Stimulated activated CD8-positive, alpha-beta memory T cell treated with anti-CD3 and anti-CD28 coated beads, Interleukin-4, amount 100 ng/mL, for 1 hour (primary cell): ENCODE measurements at places on chromosomes 6 and 20.

GRCh38 chr20:825710-826421 lies 7.6 kb upstream of the FAM110A start:
- no peak for DNase-seq

DNA sequence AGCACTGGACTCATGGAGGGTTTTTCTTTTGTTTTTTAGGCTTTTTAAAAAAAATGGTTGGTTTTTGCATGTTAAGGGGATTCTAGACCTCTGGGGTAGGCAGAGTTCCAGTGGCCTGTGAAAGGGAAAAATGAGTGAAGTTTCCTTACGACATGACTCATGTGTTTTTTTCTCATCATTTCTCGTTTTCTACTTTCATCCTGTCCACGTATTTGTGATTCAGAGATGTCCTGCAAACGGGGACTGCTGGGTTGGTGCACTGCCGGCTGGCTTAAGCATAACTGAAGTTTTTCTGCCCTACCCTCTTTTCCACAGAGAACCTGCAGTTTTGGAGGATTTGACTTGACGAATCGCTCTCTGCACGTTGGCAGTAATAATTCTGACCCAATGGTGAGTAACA lies 182.3 kb downstream of the SASH1 start:
- no peak for DNase-seq

DNA sequence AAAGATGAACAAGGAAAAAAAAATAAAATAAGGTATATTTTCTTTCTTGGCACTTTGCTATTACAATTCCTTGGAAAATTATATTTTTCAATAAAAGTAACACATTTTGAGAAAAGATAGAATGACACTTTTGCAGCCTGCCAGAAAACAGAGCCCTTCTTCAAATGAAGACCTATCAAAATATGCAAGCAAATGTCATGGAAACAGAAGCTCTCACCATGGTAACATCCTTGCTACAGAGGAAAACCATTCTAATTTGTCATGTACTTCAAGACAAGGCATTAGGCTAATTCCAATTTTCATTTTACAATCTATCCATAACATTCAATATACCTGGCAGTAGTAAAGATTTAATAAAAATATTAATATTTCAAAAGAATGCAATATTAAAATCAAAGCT lies 177.9 kb downstream of the RNGTT start:
- no peak for DNase-seq

DNA sequence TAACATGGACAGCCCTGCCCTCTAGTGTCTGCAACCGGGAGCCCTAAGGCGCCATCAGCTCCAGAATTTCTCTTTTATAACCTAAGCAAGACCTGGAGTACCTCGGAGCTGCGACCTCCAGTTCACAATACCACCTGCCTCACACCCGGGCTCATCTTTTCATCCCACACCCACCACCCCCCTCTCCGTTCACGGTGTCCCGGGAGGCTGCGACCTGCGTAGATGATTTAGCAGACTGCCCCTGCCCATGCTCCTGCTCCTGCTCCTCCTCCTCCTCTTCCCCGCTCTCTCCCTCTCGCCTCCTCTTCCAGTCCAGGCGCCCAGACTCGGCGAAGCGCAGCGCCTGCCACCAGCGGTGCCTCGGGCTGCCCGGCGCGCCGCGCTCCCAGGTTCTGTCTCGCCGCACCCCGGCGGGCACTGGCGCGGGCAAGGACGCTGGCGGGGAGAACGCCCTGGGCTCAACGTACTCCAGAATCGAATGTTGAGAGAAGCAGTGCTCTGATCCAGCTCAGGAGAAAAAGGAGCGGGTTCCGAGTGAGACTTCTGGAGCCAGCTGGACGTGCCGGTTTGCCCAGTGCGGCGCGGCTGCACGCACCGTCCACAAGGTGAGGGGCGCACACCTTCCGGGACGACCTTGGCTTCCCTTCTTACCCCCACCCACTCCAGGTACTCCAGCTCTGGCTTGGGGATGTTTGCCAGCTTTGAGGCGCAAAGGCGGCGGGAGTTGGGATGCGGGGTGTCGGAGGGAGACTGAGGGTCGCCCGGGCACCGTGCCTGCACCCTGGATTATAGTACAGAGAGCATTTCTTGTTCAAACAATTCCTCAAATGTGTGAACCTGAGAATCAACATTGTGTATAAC lies at the start of gene HTR1E:
Gene HTR1E, plus strand, starts transcription at position 310 of the 861 bp plus-strand sequence. CDS start 77,807 bp downstream, outside the sequence.
- DNase-seq, result no peak

GRCh38 chr6:181049-181654 lies 111.1 kb upstream of the DUSP22 start:
- DNase-seq, result no peak

DNA sequence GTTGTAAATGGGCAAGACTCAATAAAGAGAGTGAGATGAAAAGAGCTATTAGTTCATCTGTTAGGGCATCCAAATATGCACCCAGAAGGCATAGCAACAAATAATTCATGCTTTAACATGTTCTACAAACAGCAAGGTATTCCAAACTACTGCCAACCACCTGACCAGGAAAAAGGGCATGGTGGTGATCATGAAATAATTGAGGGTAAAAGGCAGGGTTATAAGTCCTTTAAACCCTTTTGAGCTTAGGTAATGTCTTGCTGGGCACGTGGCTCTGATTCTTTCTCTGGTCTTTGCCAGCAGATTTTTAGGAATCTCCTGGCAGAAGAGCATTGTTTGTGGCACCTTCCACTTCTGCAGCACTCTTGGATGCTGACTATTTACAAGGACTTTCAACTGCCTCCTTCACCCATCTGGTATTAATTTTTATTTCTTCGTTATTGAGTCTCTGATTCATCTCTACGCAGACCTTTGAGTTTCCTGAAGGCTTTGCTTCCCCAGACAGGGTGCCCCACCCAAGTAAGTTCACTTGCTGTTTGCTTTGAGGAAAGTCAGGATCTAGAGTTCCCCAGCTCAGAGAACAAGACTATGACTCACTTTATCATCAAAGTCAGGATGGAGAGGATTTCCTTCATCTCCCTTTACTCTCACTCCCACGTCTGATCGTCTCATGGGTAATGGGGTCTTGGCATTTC lies 83.4 kb upstream of the NEDD9 start:
- no peak for DNase-seq

- DNase-seq, result no peak
Observed at GRCh38 chr6:103862297-103862696, 997.4 kb downstream of the HACE1 start.

DNA sequence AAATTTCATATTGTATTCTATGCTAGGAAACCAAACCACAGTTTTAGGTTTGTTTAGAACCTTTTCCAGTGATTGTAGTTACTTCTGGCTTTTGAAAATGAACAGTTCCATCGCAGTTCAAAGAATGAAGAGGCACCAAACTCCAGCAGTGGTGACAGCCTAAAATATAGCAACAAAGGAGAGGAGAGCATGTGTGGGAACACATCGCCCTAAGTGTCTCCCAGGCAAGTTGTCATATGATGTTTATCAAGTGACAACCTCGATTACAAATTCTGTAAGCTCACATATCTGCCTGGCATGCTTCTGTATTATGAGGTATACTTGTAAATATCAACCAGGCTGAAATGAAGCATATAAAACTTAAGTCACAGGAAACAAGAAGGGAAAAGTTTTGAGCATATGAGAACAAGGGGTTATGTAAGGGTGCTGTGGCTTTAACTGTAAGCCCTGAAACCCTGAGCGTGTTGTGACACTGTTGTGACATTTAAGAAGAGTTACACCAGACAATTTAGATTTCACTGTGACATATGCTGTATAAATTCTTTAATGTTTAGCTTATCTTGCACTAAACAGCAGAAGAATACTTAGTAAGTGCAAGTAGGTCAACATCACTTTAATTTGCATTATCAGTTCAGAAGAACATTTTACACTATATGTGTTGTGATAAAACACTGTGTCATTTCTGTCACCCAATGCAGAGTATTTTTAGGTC lies 29.1 kb upstream of the FBXL4 start:
- no peak for DNase-seq

DNA sequence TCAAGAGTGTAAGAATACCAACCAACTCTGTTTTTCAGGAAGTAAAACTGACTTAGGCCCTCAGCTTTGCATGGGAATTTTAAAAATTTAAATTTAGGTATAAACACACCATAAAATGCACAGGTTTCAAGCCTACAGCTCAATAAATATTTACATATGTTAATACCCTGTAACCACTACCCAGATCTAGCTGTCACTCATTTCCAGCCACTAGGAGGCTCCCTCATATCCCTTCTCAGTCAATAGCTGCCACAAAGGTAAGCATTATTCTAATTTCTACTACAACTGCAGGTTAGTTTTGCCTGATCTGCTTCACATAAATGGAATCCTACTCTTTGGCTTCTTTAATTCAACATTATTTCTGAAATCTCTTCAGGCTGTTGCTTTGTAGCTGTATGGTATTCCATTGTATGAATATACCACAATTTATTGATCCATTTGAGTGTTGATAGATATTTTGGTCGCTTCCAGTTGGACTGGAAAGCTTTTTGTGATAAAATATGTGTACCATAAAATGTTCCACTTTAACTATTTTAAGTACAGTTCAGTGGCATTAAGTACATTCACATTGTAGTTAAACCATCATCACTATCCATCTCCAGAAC lies 32.5 kb upstream of the MEI4 start:
- no peak for DNase-seq

DNA sequence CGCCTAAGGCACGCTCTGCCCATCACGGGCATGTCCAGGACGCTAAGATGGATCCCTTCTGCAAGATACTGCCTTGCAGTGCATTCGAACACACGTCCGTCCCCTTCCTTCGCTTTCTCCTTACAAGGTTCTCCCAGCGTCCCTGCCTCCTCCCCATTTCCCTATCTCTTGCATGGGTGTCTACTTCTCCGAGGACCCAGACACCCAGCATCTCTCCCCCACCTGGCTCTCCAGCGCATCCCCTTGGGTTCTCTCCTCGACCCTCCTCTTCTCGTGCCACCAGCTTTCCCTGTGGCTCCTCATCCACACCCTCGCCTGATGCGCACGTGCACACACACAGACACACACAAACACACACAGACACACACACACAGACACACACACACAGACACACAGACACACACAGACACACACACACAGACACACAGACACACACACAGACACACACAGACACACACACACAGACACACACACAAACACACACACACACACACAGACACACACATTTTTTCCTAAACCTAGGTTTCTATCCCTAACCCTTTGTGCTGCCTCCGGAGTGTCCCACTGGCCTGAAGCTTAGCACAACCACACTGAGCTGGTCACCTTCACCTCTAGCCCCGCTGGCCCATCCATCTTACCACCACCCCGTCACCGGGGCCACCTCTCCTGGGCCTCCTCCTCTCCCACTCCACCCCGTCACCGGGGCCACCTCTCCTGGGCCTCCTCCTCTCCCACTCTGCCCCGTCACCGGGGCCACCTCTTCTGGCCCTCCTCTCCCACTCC lies 31.9 kb downstream of the ANKRD60 start:
- DNase-seq, result no peak

DNA sequence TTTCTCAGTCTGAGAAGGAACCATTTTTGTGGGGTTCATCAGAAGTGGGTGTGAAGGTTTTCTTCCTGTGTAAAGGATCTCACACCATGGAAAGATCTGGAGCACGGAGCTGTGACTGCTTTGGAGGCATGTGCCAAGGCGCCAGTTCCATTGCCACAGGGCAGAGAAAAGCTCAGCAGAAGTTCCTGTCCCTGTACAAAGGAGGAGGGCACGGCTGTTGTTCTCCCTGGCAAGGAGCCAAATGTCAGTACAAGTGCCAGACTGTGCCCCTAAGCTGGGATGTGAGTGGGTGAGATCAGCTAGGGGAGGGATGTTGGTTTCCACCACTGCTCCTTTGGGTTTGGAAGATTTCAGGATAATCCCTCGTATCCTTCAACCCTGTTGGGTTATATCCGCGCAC lies 117.3 kb downstream of the CRYBG1 start:
- DNase-seq, result no peak

GRCh38 chr20:10802236-10802635 lies 128.4 kb upstream of the JAG1 start:
- DNase-seq, result no peak

DNA sequence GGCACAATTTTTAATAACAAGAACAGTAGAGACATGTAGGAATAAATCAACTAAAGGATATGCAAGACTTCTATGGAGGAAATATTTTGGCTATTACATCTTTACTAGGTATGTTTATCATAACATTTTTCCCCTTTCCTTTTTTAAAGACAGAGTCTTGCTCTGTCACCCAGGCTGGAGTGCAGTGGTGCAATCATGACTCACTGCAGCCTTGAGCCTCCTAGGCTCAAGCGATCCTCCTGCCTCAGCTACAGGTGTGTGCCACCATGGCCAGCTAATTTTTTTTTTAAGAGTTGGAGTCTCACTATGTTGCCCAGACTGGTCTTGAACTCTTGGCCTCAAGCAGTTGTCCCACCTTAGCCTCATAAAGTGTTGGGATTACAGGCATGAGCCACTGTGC lies 37.0 kb downstream of the AKAP7 start:
- no peak for DNase-seq

DNA sequence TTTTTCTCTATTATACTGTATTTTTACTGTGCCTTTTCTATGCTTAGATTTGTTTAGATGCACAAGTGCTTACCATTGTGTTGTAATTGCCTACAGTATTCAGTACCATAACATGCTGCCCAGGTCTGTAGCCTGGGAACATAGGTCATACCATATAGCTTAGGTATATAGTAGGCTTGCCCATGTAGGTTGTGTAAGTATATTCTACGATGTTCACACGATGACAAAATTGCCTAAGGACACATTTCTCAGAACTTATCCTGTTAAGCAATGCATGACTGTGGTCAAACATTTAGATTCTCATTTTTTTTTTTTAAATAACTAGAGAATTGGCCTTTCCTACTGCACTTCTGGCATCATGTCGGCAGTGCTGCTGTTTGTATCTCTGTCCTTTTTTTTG lies 253.7 kb upstream of the SUPT3H start:
- no peak for DNase-seq

DNA sequence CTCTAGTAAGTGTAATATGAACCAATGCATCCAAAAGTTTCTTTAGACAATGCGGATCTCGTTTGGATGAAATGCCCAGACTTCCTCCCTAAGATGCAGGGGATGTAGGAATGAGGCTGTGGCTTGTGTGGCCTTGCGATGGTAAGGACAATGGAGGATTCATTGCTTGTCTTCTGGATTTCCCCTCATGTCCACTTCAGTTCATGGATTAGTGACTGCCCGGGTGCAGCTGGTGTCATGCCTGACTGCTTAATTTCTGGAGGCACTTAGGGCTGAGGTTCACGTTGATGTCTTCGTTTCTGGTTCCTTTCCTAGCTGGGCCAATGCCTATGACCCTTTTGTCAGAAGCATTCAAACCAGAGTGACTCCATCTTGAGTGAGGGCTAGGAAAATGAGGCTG lies 93.8 kb downstream of the SCP2D1 start:
- DNase-seq, result no peak

- no peak for DNase-seq
Observed at GRCh38 chr20:34637245-34638038, 39.5 kb downstream of the PIGU start.
